Urothelium cell line (cell line): ENCODE measurements at places on chromosomes 2 and 18.

GRCh38 chr2:192971981-192972380 lies 777.2 kb upstream of the TMEFF2 start:
- DNase-seq = no peak

DNA sequence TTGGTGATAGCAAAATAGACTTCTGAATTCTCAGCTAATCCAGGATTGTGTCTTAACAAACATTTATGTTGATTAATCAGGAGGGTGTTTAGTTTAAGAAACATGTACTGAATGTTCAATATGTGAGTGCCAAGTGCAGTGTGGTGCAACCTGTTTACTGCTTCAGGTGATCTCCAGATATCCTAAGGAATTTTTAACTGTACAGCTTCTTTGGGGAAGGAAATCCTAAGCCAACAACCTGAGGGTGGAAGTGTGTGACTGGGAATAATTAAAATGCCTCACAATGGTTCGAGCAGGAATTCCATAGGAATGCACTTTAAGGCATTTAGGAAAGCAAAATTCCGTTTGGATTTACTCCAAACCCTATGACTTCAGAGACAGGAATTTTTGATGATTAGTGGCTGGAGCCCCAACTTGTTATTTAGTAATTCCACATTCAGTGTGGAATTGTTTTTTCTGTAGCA lies 16.4 kb downstream of the CRIM1 start:
- DNase-seq = peak; percentile 55

DNA sequence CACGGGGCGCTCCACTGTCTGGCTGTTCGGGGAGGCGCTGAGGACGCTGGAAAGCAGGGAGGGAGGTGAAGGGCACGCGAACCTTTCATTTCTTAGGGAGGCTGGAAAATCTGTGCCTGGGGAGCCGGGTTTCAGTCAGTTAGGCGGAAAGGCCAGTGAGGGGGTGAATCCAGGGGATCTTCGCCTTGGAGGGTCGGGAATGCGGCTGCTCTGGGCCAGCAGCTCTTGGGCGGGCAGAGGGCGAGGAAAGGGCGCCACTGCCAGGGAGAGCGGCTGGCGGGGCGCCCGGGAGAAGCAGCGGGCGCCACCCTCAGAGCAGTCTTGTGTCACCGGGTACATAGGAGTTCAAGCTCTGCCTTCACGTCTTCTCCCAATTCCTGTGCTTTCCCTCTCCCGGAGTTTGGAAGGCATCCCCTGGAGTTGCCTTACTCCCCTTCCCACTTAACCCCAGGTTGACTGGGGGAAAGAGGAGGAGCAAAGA lies 1.4 kb downstream of the CCDC85A start:
- DNase-seq = peak; percentile 70

DNA sequence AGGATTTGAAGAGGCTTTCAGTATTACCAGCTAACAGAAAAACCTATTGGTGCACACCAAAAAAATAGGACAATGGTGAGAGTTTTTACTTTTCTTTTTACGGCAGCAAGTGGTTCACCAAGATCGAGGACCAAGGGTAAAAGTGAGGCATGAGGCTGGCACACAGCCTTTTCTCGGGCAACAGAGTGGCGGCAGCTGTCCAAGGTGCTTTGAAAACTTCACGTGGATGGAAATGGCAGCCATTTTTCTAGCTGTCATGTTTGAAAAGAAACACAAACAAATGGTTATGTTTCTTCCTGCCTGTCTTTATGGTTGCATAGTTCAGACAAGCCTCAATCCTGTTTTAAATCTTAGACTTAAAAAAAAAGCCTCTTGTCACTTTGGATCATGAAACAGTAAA lies 812.5 kb upstream of the CHAC2 start:
- no peak for DNase-seq

DNA sequence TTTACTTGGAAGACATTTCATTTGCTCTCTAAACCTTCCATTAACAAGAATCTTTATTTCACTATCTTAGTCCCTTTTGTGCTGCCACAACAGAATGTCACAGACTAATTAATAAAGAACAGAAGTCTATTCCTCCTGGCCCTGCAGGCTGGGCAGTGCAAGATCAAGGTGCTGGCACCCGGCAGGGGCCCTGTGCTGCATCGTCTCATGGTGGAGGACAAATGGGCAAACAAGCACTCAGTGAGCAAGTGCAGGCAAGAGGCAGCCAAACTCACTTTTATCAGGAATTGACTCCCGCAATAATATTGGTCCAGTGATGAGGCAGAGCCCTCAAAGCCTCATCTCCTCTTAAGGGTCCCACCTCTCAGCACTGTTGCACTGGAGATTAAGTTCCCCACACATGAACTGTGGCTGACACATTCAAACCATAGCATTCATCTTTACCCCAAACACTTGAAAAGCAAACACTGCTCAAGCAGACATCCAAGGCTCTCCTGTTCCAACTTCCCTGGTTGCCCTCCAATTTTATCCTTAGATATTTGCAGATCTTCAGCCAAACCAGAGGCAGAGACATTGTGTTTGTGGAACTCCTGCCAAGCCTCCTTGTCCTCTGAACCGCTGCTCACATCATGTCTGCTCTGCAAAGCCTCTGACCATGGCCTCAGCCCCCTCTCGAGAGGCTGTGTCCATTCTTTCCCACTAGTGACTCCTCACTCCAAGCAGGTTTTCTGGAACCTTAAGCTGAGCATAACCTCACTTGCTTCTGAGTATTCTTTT lies 404.4 kb upstream of the SOX11 start:
- no peak for DNase-seq

DNA sequence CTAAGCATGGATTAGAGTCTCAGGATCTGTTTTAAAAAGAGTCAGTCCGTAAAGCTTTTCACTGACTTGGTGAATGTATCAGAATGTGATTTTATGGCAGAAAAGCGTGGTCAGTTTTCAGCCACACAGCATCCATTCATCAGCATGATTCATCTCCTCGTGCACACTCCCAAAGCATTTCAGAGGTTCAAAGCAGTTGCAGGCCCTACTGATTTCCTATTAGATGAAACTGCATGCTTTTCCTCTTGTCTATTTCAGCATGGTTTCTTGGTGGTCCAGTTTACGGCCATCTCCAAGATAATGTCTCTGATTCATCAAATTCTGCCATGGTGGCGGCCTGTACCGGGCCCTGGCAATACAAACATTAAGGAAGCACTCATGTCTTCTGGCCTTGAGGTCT lies 4.8 kb upstream of the PARD6G start:
- DNase-seq = no peak

DNA sequence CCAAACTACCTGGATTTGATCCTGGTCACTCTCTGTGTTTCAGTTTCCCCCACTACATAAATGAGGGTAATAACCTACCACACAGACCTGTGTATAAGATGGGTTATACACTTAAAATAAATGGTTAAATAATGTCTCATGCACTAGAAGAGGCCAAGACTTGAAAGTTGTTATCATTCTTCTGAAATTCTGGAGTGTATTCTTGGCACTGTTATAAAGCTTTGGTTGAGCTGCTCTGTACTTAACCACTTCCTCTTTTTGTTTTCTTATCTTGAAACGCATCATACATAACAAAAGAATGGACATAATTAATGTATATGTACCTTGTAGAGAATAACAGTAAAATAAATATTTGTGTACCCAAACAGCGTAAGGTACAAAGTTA lies 281.0 kb downstream of the AFF3 start:
- DNase-seq = no peak

DNA sequence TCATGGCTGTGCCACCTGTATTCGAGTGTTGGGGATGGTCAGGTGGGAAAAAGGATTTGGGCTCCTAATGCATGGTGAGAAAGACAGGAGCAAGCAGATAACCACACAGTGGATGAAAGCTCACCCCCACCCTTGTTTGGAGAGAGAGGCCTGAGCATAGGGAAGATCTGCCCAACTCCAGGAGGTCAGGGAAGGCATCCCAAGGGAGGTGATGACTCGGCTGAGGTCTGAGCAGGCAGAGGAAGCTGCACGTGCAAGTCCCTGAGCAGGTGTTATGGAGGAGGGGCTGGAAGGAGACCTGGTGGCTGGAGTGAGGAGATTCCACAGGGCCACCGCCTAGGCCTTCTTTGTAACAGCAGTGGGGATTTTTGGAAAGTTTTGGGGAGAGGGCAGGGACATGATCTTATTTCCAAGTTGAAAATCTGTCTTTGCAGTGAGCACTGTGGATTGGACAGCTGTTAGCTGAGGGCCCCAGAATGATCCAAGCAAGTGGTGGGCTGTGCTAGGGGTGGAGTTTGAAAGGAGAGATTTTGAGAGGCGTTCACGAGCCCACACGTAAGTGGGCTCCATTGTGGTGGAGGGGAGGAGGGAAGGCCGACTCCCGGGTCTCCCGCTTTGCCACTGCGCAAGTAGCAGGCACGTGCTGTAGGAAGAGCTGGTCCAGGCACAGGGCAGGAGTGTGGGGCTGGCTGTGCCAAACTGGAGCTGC lies 228.5 kb downstream of the GLI2 start:
- no peak for DNase-seq
